ENCODE measurements at places on chromosomes 7 and 10.
A peak's percentile ranks its signal among the peaks of the same experiment; 100 is the strongest.

DNA sequence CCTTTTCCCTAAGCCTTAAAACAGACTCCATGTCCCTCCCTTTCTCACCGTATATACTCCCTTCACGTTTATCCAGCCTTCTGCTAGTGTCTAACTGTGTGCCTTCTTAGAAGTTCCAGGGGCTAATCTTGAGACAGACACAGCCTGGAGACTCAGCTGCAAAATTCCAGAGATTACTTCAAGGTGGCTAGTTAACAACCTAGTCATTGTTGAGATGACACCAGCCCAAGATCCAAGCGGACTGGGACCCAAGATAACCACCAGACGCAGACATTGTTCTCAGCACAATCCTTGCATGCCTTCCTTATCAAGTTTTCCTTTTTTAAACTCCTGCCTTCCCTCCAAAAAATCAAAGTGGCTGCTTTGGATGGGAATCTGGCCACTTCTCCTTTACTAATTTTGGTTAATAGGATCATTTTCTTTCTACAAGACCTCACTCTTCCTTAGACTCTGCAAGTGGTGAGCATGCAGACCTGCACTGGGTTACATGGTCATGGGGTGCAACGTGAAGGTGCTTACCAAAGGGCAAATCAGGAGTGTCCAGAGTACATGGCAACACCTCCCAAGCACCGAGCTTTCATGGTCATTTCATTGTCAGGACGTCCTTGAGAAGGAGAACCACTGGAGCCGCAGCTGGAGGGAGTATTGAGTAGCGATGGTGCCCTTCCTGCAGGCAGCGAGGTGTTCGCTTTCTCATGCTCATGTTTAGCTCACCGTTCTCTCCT is 69.7 kb downstream of the ANLN start:
- no peak for DNase-seq

- DNase-seq, result no peak
Observed at GRCh38 chr10:130227883-130228282, 91.7 kb downstream of the GLRX3 start.

GRCh38 chr7:142438235-142438922 is 180.5 kb upstream of the PRSS58 start:
- DNase-seq, result peak; percentile 20

DNA sequence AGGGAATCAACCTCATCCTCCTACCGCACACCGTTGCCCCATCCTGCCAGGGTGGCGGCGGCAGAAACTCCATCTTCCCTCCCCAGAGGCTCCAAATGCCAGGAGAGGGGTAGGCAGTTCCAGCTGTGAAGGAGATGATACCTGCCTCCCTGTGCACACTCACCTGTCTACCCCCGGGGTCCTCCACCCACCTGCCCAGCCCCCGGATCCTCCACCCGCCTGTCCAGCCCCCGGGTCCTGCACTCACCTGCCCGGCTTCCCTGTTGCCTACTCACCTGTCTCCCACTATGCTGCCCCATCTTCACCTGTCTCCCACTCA is 13.4 kb upstream of the DNAAF5 start:
- no peak for DNase-seq

DNA sequence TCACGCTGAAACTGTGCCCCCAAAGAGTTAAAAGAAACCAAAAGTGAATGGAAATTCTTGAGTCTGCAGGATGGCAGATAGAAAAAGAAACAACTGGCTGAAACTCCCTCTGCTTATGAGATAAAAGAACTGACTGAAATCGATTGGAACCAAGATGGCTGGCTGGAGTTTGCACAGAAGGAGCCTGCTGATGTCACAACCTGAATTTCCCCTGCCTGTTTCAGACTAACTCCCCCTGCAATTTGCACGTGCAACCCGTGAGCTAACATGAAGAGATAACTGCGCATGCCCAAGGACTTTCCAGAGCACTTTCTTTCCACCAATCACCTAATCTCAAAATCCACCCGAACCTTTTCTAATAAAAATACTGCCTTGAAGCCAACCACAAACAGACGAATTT is 435.5 kb downstream of the CALN1 start:
- no peak for DNase-seq

DNA sequence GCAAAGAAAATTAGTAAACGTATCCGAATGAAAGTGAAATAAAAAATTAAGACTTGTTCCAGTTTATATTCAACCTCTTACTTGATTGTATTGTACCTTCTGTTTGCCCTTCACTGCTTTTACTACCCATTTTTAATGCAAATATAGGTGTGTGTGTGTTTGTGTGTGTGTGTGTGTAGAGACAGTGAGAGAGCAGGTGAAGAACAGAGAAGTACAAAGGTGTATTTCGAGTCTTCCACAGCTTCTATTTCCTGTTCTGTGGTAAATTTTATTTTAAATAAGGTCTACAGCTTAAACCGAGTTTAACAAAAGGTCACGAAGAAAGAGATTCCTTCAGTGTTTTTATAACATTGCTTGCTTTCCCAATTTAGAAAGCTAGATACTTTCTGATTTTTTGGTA is 12.7 kb upstream of the SVIL start:
- DNase-seq, result peak; percentile 12

- DNase-seq, result no peak
Observed at GRCh38 chr10:15784662-15785300, 65.1 kb upstream of the ITGA8 start.
